ENCODE measurements at places on chromosomes 6 and 20.

DNA sequence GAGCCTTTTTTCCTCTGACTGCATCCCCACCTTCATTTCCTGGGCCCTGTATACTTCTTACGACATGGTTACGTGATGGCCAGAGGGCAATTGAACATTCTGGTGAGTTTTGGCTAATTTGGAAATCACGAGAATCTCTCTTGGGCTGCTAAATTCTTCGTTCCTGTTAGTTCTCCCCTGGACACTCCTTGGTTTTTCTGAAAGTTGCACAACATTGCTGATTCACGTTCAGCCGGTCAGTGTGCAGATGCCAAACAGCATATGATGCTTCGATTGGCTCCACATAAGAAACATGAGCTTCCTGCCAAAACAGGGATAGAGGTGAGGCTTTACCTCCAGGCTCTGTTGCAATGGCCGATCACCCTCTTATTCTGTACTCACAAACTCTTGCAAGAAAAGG, 119.4 kb upstream of the LY86 start:
- no peak for DNase-seq

- no peak for DNase-seq
Observed at GRCh38 chr20:43799150-43799711, 72.4 kb upstream of the GTSF1L start.

- DNase-seq, result no peak
Observed at GRCh38 chr6:25100288-25100687, 164.5 kb upstream of the RIPOR2 start.

GRCh38 chr6:49551078-49551865, 804 bp downstream of the C6orf141 start:
- DNase-seq, result peak; percentile 61

DNA sequence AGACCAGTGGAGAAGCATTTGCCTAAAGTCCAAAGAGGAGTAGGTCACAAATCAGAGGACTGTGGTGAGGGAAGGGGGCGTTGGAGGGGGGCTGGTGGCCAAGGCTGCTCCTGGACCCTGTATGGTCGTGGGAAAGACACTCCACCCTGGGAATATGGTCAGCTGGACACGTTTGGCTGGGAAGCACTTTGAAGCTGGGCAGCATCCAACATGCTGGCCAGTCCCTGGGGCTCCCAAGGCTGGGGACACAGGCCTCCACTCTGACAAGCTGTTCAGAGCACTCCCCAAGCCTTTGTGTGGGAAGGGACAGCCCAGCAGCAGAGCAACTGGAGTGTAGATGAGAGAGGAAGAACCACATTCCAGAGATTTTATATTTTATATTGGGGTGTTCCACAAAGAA, 203.2 kb downstream of the ANKRD60 start:
- DNase-seq, result no peak

DNA sequence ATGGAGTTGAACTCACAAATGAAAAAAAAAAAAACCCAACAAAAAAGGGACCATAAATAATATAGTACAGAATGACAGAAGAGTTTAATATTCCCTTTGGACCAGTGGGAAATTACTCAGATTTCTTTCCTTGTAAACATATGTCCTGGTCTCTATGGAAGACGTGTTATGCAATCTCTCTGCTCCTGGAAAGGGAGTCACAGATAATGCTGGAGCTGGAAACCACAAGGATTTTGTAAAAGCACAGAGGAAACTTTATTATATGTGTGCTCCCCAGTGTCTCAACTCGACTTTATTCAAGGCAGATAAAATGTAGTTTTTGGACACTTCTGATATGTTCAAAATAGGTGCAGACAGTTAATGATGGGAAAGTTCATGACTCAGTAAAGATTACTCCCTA, 88.1 kb upstream of the ZFP64 start:
- DNase-seq, result no peak

DNA sequence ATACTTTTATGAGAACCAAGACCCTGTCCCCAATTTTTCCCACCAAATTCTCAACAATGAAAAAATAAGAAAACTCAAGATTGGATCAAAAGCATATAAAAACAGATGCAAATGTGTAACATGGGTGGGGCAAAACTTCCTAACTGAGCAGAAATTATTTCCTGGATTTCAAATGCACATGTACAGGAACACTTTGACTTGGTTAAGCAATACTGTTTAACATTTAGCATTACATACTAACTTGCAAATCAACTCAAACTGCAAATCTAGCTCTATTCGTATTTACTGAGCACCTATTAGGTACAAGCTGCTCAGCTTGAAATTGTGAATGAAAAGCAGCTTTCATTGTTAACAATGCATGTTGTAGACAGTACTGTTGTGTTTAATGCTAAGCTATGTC, 40.2 kb downstream of the BMP5 start:
- no peak for DNase-seq

- no peak for DNase-seq
Observed at GRCh38 chr6:82492134-82492533, 128.5 kb downstream of the TPBG start.

DNA sequence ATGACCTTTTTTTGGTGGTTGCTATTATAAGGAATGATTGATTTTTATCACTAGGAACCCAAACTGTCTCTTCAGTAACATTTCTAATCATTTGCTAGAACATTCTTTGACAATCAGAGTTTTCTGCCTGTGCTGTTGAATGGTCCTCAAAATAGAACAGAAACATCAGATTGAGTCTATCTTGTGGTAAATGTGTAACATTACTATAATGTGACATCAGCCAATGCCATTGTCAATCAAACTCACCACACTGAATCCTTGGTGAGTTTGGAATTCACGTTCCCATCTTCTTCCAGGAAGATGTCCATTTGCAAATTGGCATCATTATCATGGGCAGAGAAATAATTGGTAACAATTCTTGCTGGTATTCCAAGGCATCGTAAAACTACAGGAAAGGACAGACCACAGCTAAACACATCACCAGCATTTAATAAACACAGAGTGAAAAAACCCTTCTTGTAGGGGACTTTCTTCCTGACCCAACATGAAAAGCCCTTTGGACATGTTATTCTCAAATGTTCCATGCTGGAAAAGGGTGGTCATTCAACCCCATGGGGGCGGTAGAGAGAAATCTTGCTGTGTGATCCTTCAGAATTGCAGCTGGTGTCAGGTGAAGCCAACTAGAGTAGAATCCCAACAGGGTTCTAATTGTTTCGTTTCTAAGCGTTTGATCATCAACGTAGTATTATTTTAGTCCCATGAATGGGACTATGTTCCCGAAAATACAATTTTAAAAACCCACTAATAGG, 98.5 kb downstream of the F13A1 start:
- DNase-seq, result peak; percentile 16

- DNase-seq, result peak; percentile 49
Observed at GRCh38 chr6:2353412-2354137, 108.2 kb upstream of the GMDS start.

DNA sequence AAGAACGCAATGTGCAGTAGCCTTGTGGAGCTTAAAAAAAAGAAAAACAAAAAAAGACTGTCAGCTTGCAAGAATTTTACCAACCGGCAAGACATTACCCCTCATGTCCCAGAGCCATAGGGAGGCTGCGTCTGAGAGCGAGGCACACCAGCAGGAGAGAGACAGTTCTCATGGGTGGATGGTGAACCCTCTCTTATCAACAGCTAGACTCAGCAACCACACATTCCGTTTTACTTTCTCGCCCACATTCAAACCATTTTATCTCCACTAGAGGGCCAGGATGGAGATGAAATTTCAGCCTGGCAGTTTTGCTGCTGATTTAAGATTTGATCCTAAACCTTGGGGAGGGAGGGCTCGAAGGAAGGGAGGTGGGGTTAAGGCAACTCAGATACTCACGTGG, 247.0 kb downstream of the ATXN1 start:
- DNase-seq, result no peak

DNA sequence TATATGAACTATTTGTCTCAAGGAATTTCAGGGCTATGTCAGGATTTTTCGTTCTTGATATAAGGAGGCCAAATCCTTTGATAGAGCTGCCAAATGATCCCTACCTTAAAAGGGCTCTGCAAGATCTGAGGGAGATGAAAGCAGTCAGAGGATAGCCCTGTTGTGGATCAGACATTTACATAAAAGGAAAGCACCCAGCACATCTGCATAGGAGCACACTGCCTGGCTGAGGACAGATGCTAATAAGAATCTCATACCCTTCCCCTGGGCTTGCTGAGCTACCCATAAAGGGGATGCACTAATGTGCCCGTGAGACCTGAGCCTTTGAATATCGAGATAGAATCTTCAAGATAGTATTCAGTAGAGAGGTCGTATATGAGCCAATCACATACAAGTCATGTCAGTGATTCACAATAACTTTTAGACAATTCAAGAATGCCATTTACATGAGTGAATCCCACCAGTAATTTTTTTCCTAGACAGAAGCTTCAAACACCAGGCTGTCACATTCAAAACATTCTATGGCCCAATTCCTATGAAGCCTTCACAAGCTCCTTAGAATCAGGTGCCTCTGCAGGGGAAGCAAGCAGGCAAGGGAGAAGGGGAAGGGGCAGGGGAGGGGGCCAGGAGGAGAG, 71.1 kb downstream of the STMND1 start:
- DNase-seq, result no peak

DNA sequence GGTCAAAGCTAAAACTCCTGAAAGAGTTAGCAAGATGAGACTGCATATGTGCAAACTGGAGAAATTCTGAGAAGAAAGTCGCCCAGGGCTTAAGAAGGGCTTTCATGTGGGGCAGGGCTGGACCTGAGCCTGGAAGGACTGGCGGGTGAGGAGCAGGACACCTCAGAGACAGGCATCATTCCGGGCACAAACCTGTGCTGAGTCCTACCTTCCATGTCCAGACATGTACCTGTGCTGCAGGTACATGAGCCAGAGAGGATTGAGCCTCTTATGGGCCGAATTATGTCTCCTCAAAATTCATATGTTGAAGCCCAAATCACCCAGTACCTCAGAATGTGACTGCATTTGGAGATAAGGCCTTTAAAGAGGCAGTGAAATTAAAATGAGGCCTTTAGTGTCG, 171.0 kb downstream of the QRSL1 start:
- DNase-seq, result no peak

DNA sequence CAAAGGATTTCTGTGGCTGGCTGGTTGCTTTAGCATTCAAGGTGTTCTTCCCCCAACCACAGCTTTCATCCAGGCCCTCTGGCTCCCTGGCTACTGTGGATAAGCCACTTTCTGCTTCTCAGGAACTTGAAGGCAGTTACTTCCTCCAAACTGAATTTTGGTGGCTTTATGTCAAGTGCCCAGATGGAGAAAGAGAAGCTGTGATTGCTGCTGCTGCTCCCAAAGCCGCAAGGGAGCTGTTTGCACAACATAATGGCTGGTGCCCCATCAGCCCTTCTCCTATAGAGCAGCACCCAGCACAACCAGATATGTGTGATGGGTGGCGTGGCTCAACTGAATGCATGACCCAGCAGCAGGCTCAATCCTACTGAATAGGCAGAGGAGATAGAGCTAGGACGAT, 465.2 kb downstream of the MAFB start:
- DNase-seq, result no peak

DNA sequence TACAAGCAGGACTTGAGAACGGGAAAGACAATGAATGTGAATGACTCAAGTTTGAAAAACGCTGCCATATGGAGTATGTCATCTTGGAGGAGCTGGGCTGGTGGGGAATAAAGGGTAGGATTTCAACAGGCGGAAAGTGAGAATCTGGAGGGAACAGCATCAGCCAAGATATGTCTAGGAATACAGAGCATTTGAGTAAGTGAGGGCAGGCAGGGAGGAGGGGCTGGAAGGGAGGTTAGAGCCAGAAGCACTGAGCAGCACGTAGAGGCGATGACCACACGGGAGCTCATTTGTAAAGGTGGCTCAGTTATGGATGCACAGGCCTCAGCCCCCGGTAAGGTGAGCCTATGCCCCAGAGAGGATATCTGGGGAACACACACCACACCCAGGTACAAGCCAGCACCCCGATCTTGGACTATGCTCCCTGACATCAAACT, 115.1 kb downstream of the ZMYND8 start:
- DNase-seq, result no peak

DNA sequence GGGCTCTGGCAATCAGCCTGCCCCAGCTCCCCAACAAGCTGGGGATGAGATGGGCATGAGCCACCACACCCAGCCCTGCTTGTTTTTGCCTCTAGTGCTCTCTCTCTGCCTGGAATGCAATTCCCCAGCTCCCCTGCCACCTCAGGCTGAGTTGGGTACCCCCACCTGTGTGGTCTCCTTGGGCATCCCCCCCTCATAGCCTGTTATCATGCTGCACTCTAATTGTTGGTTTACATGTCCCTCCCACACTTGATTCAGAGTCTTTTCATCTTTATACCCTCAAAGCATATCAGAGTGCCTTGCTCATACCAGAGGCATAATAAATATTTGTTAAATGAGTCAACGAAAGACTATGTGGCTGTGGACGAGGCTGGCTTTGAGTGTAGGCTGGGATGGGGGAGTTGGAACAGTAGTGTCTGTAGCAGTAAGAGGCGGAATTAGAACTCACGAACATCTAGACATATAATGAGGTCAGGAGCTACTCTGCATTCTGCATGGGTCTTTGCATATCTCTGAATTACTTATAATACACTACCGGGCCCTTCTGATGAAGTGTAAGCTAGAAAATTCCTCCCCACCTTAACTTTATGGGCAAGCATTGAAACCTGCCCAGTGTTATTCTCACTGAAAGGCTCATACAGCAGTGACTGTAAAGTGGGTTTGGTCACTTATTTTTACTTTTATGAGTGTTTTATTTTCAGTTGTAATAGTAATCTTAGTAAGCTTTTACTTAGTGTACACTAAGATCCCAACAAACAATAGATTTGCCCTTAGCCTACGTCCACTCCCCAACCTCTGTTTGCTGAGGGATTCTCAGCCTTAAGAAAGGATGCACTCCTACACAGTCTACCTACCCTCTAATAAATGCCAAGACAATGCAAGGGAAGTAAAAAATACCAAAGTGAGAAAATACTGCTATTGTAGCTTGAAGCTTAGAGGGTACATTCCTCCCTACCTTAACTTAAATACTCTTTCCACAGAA, 58.7 kb downstream of the EDN1 start:
- no peak for DNase-seq

GRCh38 chr6:159080217-159080976, 35.6 kb upstream of the TAGAP start:
- DNase-seq, result no peak

- DNase-seq, result no peak
Observed at GRCh38 chr6:137363805-137364138, 130.4 kb downstream of the OLIG3 start.

GRCh38 chr6:15522427-15522826, 140.4 kb downstream of the DTNBP1 start:
- DNase-seq, result no peak

DNA sequence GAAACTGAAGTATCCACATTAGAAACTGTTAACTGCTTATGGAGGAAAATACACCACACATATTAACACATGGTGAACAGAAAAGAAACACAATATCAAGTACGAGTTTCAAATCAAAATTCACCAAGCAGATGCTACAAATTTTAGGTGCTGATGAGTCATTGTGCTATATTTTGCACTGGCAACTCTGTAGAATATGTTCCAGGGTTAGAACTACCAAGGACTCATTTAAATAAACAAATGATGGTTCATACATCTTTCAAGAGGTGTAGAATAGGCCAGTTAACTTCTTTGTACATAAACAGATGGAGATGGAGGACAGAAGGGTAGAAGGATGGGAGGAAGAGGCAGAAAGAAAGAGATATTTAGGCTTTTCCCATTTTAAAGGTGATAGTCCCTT, 184.9 kb downstream of the ARHGAP18 start:
- DNase-seq, result no peak

GRCh38 chr6:13914351-13914750, 10.4 kb upstream of the RNF182 start:
- DNase-seq, result no peak

- no peak for DNase-seq
Observed at GRCh38 chr6:122484760-122485159, 13.2 kb upstream of the SERINC1 start.

- no peak for DNase-seq
Observed at GRCh38 chr6:15301179-15302006, 55.5 kb downstream of the JARID2 start.

GRCh38 chr6:111207141-111207858, 120.0 kb downstream of the SLC16A10 start:
- no peak for DNase-seq
